Umbilical cord (tissue), 2 donors: ENCODE measurements at places on chromosomes 13 and 19.
A peak's percentile ranks its signal among the peaks of the same experiment; 100 is the strongest.

DNA sequence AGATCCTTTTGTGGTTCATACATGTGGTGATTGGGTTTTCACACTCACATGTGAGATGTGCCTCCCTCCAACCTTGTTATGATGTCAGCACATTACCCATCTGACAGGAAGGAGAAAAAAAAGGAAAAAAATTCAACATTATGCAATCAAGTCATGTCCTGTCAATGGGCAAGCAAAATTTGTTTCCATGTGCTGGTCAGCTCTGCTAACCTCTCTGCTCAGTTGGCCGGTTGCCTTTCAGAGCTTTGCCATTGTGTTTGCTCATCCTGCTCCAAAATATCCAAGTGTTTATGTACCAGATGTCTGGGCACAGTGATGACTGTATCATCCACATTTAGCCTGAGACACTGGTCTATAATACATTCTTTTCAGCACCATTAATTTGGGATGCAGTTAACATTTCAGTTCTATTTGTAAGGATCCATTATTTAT is 27.0 kb upstream of the METTL21C start:
- no peak for DNase-seq

DNA sequence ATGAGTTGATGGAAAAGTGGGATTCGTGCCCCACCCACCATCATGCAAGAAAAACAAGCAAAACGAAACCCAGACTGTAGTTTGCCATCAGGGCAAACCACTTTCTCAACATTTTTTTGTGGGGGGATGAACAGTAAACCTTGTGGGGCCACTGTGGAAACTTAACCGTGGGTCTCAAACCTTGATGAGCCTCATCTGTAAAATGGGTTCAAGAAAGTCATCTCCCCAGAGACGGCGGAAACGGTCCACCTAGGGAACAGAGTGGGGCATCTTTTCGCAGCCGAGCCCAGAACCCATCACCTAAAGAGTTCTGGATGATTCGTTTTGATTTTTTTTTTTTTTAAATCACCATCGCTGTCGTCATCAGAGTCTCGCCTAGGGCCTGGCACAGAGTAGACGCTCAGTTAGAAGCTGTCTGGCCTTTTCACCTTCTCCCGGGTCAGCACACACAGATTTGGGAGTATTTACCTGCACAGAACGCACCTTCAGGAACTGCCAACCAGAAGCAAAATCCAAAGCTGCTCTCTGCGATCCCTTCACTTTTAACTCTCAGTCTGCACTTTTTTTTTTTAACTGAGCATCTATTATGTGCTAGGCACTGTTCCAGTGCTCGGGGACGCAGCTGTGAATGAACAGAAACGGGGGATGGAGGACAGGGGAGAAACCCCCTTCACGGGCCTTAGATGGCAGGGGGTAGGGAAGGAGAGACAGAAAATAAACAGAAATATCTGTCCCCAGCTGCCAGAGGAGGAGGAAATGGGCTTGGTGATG is 69.8 kb downstream of the CELF5 start:
- DNase-seq = no peak

- no peak for DNase-seq
Observed at GRCh38 chr13:99205621-99206220, 5.1 kb downstream of the UBAC2 start.

DNA sequence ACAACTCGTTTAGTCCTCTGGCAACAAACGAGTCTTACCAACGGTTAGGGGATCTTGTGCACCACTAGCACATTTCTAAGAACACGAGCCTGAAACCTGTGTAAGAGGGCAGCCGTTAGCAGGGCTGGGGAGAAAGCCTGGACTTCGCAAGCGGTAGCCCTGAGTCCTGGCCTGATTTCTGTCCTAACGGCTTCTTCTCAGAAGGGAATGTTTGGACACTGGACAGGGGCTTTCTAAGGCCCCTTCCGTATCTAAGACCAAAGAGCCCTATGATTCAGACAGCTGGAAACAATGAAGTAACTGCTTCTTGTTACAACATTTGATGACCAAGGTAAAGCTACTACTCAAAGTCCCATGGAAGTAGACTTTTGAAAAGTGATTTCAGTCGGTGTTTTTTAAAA is 2.2 kb downstream of the ANKRD10 start:
- peak; percentile 50 for DNase-seq

DNA sequence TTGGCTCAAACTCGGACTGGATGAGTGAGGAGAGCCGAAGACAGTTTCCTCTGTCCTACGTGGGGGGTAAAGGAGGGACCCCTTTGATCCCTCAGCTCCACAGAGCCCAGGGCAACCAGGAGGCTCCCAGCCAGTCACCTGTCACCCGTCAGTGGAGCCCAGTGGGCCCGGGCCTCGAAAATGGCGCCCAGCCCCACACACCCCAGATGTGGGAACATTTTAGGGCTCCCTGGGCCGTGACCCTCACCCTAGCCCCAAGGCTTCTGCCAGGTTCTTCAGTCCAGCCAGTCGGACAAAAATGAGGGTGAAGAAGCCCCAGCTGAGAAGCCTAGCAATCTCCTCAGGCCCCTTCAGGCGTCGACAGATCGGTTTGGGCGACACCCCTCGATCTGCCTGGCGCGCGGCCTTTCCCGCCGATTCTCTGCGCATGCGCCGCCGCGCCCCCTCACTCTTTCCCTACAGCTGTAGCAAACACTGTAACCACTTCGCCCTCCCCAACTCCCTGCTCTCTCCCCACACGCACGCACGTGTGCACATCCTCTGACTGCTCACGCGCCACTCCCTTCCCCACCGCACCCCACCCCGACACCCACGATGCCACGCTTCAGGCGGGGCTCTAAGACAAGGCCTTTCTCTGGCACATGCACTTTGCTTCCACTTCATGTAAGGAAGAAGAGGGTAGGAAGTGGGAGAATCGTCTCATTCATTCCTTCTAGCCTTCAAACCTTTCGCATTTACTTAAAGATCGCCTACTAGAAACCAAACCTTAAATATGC is at the start of gene SLC6A16:
SLC6A16 (minus strand) TSS at position 391 of the 776 bp plus-strand sequence. CDS start 13,844 bp downstream, outside the sequence.
- DNase-seq = no peak

- DNase-seq = no peak
Observed at GRCh38 chr19:46981286-46981945, 38.2 kb upstream of the NPAS1 start.

DNA sequence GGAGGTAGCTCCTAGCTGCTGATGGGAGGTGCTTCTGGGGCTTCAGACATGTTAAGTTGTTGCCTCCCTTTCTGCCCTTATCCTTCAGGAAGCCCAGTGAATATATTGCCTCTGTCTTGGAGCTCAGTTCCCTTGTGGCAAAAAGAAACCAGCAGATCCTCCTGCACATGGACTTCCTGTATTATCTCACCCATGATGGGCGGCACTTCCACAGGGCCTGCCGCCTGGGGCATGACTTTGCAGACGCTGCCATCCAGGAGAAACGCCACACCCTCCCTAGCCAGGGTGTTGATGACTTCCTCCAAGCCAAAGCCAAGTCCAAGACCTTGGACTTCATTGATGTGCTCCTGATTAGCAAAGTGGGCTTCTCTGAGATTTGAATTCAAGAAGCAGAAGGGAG is 6.0 kb upstream of the CYP4F12 start:
- no peak for DNase-seq
